ENCODE measurements at places on chromosomes 2 and 18.

GRCh38 chr2:165874445-165875039 is 79.0 kb downstream of the TTC21B start:
- peak; percentile 86 for DNase-seq

- DNase-seq: no peak
Observed at GRCh38 chr2:191169456-191170300, 18.9 kb upstream of the STAT4 start.

- DNase-seq: peak; percentile 15
Observed at GRCh38 chr2:133521146-133521745, 47.0 kb downstream of the NCKAP5 start.

- peak; percentile 91 for DNase-seq
Observed at GRCh38 chr18:35024965-35025364, 16.2 kb upstream of the MAPRE2 start.

DNA sequence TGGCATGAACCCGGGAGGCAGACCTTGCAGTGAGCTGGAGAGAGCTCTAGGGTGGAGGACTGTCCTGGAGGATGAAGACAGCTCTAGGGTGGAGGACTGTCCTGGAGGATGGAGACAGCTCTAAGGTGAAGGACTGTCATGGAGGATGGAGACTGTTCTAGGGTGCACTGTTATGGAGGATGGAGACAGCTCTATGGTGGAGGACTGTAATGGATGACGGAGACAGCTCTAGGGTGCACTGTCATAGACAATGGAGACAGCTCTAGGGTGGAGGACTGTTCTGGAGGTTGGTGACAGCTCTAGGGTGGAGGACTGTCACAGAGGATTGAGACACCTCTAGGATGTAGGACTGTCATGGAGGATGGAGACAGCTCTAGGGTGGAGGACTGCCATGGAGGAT is 21.1 kb upstream of the KCNG2 start:
- no peak for DNase-seq

- peak; percentile 87 for DNase-seq
Observed at GRCh38 chr18:36296650-36297416, 680 bp upstream of the FHOD3 start.

DNA sequence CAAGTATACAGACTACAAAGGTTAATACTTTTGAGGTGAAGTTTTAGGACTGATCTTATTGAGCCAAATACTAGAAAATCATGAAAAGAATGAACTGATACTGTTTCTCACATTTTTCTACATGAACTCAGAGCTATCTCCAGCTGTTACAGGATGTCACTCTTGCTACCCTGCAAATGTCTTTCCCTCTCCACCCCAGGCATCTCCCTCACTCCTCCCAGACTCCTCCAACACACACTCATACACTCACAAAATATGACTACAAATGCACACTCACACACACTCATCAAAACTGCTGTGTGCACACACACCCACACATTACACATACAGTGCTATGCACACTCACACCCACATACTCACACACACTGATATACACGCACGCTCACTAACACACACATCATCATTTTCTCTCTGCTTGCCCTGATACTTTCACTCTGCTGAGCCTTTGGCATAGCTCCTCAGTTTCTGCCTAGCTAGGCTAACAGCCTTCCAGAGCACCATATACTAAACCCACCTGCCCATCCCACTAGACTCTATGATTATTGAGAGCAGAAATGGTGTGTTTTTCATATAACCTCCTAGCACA is 273.3 kb downstream of the CD226 start:
- DNase-seq: no peak

DNA sequence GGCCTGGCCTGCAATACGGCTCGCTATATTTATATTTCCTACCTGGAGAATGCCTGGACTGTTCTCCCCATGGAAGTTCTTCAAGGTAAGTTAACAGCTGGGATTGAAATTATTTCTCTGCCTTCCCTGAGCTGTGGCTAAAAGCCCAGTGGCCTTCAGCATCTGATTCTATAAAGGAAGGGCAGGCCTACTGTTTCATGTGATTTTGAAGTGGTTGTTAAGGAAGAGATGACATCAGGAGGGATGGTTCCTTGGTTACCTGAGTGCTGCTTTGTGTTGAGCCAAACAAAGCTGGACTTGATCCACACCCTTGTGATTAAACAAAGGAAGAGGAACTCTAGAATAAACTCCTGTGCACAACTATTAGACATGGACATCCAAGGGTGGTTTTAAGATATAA is 61.6 kb downstream of the MFSD6 start:
- DNase-seq: peak; percentile 20

DNA sequence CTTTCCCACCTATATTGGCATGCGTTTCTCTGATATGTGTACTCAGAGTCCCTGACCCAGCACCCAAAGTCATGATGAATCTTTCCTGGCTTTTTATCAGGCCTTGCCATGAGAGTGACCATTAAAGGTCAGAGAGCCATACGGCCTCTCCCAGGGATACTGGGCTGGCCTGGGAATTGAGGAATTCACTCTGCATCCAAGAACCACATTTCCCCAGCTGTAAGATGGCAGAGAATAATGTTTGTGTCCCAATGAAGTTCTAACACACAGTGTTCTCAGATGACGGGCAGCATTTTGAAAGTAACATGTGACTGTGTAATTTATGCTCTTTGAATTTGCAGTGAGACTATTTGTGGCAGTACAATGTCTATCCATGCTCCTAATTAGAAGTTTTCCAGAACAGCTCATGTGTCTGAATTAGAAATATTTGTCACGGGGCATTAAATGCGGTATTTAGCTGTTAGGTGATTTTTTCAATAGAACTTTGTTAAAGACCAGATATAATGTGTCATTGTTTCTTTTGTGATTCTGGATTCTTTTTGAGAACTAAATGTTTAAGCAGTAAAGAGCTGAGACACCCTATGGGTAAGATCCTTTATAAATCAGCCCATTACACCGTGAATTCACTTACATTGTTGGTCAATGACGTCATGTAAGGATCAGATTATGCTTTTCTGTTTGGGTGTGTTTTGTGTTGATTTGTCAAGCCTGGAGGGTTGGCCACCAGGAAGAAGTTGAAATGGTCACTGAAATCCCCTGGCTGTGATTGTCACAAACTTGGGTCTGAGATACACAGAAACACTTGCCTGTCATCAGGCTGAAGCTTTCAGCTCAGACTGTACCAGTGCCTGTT is 7.3 kb upstream of the SLC3A1 start:
- DNase-seq: peak; percentile 69

DNA sequence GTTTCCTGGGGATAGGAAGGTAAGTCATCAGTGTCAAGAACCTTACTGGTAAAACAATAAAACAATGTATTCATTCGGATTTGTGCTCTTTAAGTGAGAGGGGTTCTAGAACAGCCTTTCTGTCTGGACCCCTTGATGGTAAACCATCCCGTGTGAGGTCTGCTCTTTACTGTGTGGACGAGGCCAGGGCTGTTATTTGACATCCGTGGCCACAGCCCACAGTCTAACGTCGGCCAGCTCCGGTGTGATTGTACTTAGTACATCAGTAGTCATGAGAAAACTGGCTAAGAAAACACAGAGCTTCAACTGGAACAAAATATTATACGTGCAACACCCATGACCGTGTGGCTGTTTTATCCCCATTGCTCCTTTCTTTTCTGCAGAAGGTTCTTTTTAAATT is 62.0 kb downstream of the SLC35F5 start:
- DNase-seq: no peak

DNA sequence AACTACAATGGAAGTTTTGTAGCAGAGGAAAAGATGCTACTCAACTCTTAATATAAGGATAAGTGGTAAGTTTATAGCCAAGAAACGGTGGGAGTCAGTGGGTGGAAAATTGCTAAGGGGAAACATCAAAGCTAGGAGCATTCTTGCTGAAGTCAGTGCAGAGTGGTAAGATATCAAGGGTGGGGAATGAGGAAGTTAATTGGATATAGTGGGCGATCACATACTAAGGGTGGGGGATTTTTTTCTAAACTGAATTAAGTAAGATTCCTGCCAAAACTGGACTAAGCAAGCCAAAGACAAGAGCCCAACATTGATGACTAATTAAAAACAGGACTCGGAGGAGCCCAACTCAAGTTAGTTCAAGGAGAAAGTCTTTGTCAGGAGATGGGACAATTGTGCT is 525.4 kb downstream of the CCDC85A start:
- DNase-seq: no peak

GRCh38 chr2:219362524-219363164 is 25.1 kb downstream of the DNPEP start:
- DNase-seq: peak; percentile 94

DNA sequence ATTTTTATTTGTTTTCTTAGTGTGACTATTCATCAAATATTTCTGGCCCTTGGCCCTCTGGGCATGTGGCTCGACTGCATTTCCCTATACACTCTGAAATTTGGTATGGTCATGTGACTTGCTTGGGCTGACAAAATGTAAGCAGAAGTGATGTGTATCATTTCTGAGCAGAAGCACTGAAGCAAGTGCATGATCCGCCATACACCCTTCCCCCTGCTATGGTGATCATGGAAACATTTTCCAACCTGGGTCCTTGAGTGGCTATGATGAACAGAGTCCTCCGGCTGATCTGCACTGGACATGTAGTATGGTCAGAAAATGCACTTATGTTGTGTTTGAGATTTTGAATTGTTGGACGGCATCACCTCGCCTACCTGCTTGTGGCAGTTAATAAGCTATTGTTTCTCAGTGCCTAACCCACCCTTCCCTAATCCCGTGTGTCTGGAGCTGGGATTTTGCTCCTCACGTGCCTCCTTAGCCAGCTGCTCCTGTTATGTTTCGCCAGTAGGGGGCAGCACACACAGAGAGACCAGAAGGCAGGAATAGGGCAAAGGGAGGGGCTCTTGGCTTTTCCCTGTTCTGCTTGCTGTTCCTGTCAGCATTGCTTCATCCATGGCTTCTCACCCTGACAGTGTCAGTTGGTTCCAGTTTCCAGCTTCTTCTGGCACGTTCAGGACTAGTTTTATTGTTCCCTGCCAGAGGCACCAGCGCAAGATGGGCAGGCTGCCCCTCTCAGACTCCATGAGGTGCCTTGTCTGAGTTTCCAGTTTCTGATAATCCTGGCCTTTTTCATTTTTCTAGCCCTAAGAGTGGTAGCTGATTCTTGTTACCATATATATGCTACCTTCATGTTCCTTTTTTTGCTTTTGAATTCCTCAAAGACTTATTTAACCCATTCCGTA is 207.4 kb downstream of the ARL6IP6 start:
- peak; percentile 19 for DNase-seq

DNA sequence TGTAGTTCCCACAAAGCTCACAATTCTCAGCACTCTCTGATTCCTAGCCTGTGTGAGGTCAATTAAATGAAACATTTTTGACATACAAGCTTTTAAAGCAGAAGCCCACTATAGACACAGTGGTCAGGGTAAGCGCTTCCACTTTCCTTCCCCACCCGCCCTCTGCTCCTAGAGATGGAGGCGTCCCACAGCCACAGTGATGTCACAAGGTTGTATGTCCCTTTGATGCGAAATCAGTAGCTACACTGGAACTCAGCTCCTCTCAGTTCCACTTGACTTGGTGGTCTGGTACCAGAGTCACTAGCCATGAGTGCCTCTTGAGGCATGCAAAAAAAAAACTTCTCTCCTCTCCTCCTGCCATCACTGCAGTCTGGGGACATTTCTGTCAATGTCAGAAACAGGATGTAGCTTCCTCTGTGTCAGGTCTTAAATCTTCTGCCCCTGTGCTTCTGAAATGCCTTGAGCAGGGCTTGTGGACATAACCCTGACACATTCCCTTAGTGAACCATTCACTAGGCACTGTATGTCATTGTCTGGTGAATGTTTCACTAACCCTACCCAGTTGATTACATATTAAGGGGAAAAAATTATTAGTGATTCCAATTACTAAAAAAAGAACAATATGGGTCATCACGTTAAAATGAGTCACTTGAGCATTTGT is 7.8 kb downstream of the SULT1C4 start:
- DNase-seq: no peak

GRCh38 chr2:229714080-229714735 is at the start of gene DNER:
DNER (minus strand) TSS chr2:229714555; CDS start chr2:229714423, 132 bp downstream.
- peak; percentile 31 for DNase-seq

GRCh38 chr2:168130346-168130745 is 117.0 kb downstream of the STK39 start:
- no peak for DNase-seq

- peak; percentile 56 for DNase-seq
Observed at GRCh38 chr2:179302764-179303571, 38.3 kb upstream of the SESTD1 start.

GRCh38 chr2:219875036-219875435 is 247.6 kb downstream of the SLC4A3 start:
- no peak for DNase-seq

DNA sequence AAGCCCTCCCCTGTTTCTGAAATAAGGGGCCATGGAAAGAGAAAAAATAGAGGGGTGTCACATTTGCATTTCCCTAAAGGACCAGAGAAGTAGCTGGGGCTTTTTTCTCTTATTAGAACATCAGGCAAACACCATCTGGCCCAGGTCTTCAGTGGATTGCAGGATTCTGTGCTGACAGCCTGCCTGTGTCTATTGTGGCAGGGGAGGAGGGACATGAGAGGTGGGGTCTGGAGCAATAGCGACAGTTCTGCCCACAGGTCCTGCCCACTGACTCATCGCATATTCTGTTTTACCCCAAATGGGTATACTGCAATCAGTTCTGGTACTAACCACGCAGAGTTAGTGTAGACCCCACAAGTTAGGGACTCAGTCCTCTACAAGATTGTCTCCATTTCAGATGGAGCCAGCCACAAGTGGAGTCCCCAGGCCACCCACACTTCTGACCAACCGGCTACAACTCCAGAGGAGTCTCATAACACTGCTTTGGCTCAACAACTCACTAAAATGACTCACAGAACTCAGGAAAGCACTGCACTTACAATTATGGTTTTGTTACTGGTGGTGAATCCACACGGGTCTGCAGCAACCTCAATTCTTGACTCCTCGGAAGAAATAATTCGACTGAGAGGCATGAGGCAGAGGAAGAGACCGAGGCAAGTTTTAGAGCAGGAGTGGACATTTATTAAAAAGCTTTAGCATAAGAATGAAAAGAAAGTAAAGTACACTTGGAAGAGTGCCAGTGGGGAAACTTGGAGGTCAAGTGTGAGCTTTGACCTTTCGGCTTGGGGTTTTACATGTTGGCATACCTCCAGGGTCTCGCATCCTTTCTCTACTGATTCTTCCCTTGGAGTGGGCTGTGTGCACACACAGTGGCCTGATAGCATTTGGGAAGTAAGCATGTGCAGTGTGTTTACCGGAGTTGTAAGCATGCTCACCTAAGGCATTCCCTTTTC is 146.4 kb upstream of the SPATS2L start:
- peak; percentile 42 for DNase-seq

DNA sequence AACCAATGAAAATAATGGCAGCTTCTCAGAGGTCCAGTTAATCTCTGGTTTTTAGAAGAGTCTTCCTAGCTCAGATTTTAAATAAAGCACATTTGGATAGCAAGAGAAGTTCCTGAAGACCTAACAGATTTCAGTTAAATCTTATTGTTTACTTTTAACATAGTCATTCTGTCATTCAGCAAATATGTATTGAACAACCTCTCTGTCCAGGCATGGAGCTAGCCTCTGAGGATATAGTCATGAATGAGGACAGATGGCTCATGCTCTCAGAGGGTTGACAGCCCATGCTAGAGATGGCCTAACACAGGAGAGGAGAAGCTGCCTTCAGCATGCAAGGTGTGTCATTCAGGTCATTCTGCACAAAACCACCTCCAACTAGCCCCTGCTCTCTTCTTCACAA is 6.2 kb downstream of the CCBE1 start:
- DNase-seq: peak; percentile 48
